ENCODE measurements at places on chromosomes 7 and 10.

DNA sequence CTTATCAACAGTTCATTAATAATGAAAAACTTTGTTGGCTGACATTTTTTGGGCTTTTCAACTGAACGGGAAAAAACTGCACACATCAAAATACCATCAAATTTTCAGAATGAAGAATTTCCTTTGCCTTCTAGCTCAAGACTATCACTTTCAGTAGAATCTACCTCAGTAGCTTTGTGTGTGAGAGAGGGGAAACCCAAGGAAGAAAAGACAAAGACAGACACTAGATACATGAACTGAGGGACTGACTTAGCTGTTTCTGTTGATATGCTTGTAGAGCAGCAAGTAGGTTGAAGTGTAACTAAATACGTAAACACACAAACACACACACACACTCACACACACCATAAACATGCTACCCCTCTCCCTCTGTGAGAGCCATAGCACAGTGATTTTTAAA, 257.1 kb downstream of the CDK14 start:
- DNase-seq: no peak

DNA sequence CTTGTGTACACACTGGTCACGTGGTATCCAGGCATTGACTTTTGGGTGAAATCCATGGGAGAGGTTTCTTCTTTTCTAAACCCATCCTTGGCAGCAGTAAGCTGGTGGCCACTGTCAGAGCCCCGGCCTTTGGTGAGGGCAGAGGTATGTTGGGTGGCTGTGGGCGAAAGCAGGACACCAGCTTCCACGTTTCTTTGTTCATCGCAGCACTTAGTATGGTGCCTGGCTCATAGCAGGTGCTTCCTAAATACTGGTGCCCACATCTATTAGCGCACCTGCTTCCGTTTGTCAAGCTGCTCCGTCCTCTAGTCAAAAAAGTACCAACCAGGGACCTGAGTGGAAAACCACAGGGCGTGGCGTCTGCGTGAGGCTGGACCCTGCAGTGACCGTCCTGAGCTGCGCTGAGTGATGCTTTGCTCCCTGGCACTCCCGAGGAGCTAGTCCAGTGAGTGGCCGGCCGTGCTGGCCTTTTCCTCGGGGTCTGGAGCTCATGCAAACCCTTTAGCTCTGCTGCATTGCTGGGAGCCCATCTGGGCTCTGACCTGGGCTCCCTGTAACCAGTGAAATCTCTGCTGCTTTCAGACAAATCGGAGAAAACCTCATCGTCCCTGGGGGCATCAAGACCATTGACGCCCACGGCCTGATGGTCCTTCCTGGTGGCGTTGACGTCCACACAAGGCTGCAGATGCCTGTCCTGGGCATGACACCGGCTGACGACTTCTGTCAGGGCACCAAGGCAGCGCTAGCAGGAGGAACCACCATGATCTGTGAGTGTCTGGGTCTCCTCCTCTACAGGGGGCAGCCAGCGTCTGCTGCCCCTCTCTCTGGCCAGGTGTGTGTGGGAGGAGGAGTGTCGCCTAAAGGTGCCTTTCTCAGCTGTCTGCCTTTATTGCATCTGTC, 5.6 kb downstream of the DPYSL4 start:
- no peak for DNase-seq

DNA sequence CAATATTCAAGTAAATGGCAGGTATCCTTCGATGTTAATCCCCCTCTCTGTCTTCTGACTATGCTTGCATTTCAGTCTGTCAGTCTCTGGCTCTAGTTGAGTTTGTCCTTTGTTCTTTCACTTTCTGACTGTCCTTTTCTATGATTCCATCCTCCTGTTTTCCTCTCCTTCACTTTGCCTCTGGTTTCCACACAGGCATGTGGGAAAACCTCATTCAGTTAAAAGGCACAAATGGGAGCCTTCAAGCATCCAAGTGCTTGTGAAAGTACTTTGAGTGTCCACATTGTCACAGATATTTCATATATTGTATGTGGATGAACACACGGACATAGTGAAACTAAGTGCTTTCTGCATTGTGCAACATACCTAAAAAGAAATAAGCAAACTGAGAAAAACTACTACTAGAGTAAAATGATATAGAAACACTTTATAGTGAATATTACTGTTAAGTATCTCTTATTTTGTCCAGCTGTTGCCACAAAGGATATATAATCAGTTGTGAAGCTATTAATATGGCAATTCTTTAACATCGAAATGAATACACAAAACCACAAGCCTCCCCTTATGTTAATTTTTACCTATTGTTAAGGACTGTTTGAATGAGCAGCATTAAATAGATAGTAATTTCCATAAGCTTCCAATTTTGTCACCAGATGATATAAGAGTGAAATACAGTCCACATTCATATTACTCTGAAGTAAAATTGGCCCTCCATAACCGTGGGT, 71.7 kb downstream of the NRBF2 start:
- peak; percentile 13 for DNase-seq

DNA sequence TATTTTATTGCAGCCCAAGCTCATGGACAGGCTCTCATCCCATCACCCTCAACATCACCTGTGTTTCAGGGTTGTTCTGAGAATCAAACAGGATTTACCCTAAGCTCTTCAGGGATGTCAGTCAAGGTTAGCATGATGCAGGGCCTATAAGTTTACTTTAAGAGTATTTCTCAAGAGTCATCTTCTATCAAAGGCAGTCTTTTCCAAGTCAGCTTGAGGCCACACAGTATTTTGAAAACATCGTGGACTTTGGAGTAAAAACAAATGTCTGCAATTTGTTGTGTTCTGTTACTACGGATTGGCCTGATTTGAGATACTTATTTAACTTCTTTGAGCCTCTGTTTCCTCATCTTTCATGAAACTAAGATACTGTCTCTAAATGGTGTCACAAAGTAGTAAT, 42.0 kb upstream of the NRP1 start:
- no peak for DNase-seq

DNA sequence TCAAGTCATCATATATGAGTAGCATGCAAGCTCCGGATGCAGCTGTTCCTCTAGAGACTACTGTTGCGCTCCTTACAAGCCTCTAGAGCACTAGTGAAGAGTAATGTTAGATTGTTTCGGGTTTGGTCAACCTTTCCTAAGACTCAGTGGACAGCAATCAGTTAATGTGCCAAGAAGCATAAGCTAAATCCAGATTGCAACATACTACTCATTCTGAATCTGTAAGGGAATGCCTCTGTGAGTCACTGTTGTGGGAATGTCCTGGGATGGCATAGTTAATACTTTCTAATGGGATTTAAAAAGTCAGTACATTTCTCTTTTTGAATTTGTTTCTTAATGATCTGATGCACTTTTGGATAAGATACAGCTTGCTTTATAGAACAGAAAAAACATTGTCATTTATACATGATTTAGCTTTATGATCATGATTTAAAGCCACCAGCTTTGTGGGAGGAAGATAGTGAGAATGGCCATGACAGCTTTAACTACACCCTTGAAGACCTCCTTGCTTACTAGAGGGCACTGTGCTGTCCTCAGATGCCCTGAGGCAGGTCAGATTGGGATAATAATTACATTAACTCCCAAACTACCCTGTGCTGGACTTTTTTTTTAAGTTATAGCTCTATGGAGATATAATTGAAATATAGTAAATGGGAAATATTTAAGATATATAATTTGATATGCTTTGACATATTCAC, 138.4 kb downstream of the SDK1 start:
- no peak for DNase-seq

DNA sequence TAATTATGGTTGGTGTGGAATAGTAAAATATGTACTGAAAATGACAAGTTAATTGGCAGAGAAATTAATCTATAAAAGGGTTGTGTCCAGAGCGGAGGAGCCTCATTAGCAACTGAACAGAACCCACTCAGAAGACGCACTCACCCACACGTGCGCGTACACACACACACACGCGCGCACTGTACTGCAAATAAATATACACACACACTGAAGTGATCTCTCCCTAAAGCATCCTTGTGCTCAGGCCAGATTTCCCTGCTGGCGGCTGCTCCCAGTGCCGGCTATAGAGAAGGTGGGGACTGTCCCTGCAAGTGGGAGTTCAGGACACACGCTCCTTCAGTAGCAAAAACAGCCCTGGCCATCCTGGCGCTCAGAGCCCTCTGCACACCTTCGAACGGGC, 85.2 kb downstream of the CHST15 start:
- no peak for DNase-seq

GRCh38 chr7:4760952-4761351, 14.5 kb upstream of the AP5Z1 start:
- no peak for DNase-seq

GRCh38 chr7:77368974-77369373, 47.2 kb downstream of the GSAP start:
- peak; percentile 61 for DNase-seq

DNA sequence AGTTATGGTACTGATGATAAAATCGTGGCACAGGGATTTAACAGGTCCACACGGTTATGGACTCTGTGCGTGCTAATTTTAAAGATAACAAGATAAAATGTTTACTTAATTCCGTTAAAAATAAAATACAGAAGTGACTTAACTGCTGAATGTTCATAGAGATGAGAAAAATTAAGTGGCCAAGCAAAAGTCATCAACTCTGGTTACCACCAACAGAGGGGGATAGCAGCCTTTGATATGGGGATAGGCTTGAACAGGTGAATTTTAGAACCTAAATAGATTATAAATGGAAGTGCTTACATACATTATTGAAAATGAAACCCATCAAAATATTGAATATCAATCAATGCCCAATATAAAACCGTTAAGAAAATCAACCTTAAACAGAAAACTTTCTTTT, 245.0 kb downstream of the WDR37 start:
- DNase-seq: no peak

GRCh38 chr7:70923181-70923845, 208.6 kb upstream of the GALNT17 start:
- peak; percentile 83 for DNase-seq

DNA sequence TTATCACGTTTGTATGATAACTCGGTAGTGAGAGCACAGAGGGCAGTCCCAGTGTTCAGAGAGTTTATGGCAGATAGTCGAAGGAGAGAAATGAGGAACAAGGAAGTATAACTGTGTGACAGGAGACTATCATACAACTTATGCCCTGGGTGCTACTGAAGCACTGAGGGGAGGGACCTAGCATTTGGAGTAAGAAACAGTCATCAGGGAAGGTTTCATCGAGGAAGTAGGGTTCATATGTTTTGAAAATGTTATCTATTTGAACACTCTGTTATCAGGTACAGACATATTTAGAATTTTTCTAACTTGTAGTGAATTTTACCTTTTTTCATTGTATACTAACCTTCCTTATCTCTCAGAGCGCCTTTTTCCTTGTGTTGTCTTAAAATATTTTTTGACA, 1214.4 kb upstream of the C7orf33 start:
- DNase-seq: no peak

GRCh38 chr7:68408873-68409272, 1189.4 kb upstream of the AUTS2 start:
- no peak for DNase-seq

DNA sequence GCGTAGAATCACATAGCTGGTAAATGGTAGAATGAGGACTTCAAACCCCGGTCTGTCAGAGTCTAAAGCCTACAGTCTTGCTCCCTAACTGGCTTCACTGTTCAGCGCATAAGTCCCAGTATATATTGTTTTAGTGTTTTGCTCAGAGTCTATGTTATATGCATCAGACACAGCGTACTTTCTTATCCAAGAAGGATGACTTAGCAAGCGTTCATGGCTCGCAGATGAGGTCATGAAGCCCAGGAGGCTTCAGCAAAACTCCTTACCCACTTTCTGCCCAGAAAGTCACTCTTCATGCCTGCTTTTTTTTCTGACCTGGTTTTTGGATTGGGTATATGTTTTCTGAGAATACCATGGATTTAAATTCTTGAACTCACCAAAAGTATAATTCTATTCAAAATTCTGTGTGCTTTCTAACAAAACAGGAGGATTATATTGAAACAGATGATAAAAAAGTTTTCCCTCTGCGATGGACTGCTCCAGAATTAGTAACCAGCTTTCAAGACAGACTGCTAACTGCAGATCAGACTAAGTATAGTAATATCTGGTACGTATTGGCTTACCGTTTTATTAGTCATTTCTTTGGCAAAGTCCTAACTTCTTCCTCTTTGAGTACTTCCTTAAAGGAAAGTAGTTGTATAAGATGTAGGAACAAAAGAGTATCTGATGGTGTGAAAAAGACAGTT, 24.6 kb upstream of the BHLHA15 start:
- DNase-seq: no peak

- DNase-seq: peak; percentile 99
These were observed 55.8 kb upstream of the LANCL2 start for GRCh38 chr7:55309040-55309991.

- no peak for DNase-seq
These were observed 52.5 kb upstream of the PPP2R2D start for GRCh38 chr10:131848296-131848695.

GRCh38 chr7:100023526-100023925, 8.1 kb downstream of the ZKSCAN1 start:
- no peak for DNase-seq

GRCh38 chr7:159114981-159115380, 29.7 kb downstream of the VIPR2 start:
- no peak for DNase-seq

- peak; percentile 84 for DNase-seq
These were observed 28.7 kb downstream of the CHST15 start for GRCh38 chr10:124064676-124065075.

Data from MV-4-11 (cell line).